ENCODE measurements at places on chromosomes 2 and 18.

GRCh38 chr2:45227347-45227746 lies 218.1 kb upstream of the SIX2 start:
- no peak for DNase-seq

DNA sequence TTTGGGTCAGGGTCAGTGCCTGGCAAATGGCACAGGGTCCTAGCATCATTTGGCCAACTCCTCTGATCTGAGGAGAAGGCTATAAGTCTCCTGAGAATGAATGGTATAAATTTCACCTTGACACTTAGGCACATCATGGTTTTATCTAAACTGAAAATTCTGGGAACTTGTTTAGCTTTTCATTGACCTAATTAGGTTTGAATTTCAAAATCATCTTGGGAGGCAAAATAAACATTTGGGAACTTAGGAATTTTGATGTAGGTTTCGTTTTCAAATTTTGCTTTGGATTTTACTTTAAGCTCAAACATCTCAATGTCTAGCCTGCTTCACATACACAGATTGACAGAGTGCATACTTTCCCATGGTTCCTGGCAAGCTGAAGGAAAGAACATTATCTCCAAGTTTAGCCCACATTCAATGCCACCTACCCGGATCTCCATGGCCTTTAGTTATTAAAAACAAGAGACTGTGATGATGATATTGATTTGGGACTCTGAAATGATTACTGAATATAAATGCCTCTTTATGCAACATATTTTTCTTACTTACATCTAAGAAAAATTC lies 44.5 kb downstream of the MYOM1 start:
- peak; percentile 12 for DNase-seq

DNA sequence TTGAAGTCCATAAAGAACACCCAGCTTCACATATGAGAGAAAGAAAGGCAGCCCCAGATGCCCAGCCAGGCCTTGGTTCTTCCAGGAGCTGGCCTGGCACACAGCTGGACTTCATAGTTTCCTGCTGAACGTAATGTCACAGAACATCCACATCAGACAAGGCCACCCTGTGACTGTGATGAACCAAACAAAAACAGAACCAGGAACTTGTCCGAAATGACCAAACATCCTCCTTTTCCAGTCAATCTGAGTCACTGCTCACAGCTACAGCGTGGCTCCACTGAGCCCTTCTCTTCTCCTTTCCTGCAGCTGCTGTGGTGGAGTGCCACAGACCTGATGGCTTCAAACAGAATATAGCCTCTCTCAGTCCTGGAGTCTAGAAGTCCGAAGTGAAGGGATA lies 45.4 kb upstream of the PAPOLG start:
- DNase-seq = peak; percentile 14

DNA sequence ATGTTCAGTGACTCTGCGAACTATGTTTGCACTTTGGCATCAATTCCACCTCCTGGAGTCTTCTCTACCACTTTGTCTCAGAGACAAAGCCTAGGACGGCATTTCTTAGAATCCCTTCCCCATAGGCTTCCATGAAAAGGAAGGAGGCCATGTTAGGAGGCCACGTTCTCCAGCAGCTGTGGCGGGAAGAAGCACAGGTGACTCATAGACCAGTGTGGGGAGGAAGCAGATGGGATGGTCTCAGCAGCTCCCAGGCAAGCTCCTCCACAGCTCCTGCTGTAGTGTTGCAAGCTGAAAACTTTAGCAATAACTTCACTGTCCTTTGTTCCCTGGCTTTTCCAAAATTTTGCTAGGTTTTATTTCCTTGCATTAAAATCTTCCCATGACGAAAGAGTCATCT lies 781.3 kb upstream of the ID2 start:
- peak; percentile 25 for DNase-seq

- DNase-seq = no peak
These were observed 298.7 kb downstream of the RND3 start for GRCh38 chr2:150188800-150189199.

DNA sequence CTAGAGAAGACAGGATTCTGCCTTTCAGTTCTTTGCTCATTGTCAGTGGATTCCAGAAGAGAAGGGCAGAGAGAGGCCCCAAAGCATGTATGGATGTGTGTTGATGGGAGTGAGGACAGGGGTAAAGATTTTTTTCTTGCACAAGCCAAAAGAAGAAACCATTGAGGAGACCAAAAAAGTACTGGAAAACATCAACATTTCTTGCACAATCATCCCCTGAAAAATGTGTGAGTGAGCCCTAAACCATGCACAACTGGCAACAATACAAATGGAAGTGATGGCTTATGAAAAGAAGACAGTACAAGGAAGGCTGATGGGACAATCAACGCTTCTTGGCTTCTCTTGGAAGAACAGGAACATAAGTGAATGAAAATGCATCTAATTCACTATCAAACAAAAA lies 5.6 kb upstream of the SMAD7 start:
- DNase-seq = peak; percentile 89

DNA sequence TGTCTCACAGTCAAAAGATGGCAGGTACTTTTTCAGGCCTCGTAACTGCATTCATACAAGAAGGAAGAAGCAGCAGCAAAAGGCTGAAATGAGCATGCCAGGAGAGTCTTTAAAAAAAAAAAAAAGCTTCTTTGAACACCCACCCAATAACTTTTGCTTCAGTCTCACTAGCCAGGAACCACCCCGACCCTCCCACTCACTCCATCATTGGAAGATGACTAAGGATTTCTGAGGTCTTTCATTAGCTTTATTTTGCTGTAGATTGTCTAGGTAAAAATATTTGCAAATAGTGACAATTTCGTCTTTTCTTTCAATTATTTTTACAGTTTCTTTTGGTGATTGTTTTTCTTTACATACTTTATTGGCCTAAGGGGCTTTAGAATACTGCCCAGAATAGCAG lies 37.9 kb downstream of the RBBP8 start:
- DNase-seq = peak; percentile 59

GRCh38 chr18:4181882-4182568 lies 273.1 kb downstream of the DLGAP1 start:
- DNase-seq = no peak

DNA sequence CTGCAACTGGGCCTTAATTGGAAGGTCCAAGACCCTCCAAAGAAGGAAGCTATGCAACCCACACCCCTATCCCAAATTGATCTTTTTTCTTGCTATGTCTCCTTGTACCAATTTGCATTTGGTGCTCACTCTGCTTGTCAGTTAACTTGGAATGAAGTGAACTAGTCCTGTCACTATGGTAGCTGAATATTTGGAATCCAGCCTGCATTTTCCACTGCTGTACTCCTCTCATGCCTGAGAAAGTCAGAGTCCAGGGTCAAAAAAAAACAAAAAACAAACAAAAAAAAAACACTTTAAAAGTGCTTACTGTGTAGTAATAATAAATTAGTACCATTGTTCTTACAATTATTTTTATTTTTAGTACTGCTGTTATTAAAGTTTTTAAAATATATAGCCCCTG lies 462.8 kb upstream of the SLC8A1 start:
- no peak for DNase-seq

GRCh38 chr2:150885774-150886386 lies 375.8 kb downstream of the RBM43 start:
- DNase-seq = no peak

- peak; percentile 40 for DNase-seq
These were observed 66.5 kb downstream of the DPP4 start for GRCh38 chr2:162007447-162008040.

GRCh38 chr2:65018141-65018582 lies 29.0 kb downstream of the SLC1A4 start:
- DNase-seq = no peak

- DNase-seq = no peak
These were observed 105.4 kb upstream of the DSEL start for GRCh38 chr18:67621906-67622305.

GRCh38 chr2:236813766-236814165 lies 244.1 kb downstream of the ACKR3 start:
- DNase-seq = no peak

- peak; percentile 59 for DNase-seq
These were observed 37.4 kb downstream of the TMEM87B start for GRCh38 chr2:112092286-112093041.

- DNase-seq = no peak
These were observed 16.8 kb upstream of the SLC1A4 start for GRCh38 chr2:64972426-64972825.

DNA sequence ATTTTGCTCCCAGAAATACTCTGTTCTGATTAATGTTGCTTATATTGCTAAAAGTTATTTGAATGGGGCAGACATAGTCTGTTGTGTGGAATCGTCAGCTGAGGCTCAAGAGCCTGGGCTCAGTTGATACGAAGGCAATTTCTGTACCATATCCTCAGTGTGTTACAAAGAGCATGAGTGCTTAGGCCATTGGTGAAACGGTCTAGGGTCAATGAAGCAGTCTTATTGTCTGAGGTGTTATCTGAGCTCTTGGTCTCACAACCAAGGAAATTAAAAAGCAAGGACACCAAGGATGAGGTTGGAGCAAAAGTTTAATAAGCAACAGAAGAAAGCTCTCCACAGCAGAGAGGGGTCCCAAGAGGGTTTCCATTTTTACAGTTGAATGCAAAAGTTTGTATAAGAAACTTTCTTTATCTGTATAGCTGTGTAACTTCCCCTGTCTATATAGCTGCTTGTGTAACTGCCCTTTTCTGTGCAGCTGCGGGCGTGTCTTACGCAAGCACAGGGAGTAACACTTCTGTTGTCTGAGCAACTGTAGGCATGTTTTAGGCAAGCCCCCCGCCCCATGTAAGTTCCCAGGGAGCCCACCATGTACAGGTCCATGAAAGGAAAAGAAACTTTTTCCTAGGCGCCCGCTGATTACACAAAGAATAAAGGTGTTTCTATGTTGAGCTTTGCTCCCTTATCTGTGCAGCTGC lies 40.6 kb upstream of the DSC1 start:
- no peak for DNase-seq

DNA sequence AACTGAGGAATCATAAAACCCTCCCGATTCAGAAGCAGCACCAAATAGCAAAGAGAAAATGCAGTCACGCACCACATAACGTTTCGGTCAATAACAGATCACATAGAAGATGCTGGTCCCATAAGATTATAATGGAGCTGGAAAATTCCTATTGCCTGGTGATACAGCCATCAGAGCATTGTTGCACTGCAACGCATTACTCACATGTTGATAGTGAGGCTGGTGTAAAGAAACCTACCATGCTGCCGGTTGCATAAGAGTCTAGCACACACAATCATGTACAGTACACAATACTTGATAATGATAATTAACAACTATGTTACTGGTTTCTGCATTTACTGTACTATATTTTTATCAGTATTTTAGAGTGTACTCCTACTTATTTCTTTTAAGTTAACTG lies 32.5 kb downstream of the RNF152 start:
- no peak for DNase-seq

DNA sequence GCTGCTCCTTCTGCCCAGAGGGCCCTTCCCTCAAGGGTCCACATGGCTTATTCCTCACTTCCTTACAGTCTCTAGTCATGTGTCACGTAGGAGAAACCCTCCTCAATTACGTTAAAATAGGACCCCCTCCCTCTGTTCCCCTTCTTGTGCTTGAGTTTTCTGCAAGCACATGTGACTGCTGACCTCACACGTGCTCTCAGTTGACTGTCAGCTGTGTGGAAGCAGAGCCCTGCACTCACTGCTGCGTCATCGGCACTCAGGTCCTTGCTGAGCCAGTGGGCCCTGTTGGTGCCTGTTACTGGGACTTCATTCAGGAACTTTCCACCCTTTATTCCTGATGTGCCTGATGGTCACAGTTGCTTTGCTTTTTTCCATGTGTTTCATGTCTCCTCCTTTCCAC lies 11.1 kb downstream of the ATG16L1 start:
- no peak for DNase-seq

DNA sequence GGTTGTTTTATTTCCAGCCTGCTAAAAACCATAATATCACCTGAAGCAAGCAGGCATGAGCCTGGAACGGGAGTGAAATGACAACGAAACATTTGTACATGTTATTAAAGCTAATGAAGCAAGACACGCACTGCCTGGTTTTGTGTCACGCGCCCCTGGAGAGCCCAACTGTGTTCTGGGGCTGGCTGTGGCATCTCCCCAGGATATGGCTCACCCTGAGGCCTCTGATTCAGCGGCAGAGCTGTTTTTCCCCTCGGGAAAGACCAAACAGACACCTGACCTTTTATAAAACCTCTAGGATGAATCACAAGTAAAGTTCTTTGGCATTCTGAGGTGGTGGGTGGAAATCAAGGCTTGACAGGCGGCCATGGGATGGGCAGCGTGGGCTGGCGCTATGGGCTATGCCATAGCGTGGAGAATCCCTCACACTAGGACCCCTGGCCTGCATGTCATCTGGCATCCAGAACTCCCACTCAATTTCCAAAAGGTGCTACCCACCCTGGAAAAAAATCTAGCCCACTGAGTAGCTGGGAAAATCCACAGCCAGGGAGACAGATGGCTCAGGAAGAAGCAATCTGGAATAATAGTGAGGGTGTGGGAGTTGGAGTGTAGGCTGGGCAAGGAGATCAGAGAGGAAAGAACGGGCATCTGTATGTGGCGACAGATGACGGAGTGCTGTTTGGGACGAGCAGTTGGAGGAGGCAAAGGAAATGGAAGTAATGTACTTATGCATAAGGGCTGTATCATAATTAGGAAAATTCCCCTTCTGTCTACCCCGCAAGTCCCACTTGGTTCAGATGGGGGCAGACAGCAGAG lies 262.0 kb downstream of the AFF3 start:
- DNase-seq = peak; percentile 89

- DNase-seq = peak; percentile 57
These were observed 173.5 kb downstream of the FMNL2 start for GRCh38 chr2:152508446-152508845.

GRCh38 chr2:157822993-157823392 lies 53.1 kb downstream of the ACVR1 start:
- peak; percentile 90 for DNase-seq

GRCh38 chr2:8835279-8835678 lies 2.1 kb downstream of the KIDINS220 start:
- no peak for DNase-seq

DNA sequence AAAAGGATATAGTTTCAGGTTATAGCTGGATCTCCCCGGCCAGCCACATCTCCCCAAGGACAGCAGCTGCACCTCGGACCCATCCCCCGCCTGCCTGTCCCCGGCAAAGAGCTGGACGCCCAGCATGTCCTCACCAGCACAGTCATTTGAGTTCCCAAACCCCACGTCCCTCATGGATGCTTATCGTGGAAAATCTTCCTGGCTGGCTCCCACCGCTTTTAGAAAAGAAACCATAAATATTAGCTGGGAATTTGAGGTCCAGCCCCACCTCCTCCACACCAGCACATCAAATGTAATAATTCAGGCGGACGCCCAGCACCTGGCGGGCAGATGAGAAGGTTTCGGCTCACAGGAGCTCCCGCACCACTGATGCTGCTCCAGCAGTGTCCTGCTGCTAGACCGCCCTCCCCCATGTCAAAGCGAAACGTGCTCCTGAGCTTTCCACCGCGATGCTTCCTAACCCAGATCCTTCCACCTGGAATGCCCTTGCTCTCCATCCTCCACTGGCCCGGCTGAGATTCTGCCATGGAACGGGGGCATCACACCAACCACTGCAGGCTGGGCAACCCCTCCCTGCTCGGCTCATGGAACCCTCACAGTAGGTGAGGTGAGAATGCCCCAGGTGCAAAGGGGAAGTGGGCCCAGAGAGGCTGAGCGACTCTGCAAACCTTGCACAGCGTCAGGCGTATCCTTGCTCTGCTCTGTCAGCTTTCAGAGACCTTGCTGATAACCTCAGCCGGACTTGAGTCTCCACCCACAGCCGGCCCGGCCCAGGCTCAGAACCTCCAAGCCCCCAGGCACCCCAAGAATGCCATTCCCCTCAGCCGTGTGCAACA lies 71.5 kb upstream of the GPC1 start:
- no peak for DNase-seq

- DNase-seq = peak; percentile 56
These were observed 74.2 kb downstream of the VIT start for GRCh38 chr2:36770542-36771287.

- no peak for DNase-seq
These were observed 27.1 kb downstream of the KIAA2012 start for GRCh38 chr2:202100176-202100575.

GRCh38 chr2:28842042-28842441 lies 28.1 kb downstream of the TRMT61B start:
- no peak for DNase-seq

Data from fibroblast of mammary gland (primary cell).